ENCODE measurements at places on chromosomes 16 and 17.

DNA sequence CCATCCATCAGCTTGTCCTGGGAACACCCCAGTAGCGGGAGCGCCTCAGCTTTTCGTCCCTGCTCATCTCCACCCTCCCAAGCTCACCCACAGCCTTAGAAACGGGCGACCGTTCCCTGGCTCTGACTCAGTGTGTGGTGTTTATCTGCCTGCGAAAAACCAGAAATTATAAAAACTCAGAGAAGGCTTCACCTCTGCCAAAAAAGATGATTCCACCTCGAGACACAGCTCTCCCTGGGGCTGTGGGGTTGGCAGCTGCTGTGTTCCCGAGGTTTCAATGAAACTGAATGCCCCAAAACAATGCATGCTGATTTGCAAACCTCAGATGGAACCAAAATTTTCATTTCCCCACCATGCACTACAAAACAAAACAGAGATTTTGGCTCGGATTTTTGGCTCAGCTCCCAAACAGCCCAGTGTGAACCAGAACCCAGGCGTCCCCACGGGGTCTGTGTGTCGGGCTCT lies 62.4 kb upstream of the MED9 start:
- DNase-seq, result no peak

DNA sequence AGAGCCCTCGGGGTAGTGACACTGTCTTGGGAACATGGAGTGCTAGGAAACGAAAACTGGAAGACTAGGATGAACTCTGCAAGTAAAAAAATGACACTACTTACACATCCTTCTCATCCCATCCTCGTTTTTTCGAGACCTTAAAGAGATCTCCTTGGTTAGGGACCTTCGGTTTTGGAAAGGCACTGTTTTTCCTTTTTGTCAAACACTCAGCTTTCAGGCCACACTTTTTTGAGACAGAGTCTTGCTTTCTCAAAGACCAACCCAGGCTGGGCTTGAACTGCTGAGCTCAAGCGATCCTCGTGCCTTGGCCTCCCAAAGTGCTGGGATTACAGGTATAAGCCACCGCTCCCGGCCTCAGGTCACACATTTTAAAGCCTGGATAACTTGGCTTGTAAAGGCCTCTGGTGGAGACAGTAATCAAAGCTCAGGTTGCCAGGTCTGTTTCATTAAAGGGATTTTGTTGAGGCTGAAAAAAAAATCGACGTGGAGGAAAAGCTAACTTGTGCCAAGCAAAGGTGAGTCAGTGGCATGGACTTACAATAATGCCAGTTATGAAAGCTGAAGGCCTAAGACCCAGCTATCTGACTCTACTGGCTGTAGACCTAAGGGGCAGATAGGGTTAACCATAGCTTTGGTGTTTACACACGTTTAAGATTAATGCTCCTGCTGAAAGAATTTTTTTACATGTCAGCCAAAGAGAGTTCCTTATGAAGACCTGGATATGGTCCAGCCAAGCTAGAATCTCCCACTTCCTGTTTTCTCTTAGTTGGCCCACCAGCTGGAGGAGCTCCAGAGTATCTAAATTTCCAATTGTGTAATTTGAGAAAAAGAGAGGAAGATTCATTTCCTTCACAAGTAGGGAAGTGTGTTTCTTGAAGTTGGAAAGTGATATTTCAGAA lies 823 bp downstream of the NBR1 start:
- no peak for DNase-seq

DNA sequence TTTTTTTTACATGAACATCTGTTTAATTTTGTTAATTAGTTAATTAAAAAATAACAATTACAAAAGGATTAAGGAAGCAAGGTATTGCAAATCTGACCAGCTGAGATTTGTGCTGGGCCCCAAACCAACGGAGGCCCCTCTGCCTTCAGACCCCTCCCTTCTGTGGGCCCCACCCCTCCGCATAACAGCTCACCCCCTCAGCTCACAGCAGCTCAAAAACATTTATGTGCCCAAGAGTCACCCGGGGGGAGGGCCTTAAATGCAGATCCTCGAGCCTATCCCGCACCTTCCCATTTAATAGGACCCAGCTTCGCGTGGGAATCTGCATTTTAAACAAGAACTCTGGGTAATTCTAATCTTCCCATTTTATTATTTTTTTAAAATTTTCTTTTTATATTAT lies 75.0 kb downstream of the MGAT5B start:
- no peak for DNase-seq

- DNase-seq, result no peak
Observed at GRCh38 chr16:60137891-60138290, 1403.8 kb upstream of the GOT2 start.

- no peak for DNase-seq
Observed at GRCh38 chr17:40023590-40024292, 8.5 kb downstream of the CSF3 start.

GRCh38 chr17:83084214-83084613 lies 4.8 kb downstream of the METRNL start:
- DNase-seq, result no peak

DNA sequence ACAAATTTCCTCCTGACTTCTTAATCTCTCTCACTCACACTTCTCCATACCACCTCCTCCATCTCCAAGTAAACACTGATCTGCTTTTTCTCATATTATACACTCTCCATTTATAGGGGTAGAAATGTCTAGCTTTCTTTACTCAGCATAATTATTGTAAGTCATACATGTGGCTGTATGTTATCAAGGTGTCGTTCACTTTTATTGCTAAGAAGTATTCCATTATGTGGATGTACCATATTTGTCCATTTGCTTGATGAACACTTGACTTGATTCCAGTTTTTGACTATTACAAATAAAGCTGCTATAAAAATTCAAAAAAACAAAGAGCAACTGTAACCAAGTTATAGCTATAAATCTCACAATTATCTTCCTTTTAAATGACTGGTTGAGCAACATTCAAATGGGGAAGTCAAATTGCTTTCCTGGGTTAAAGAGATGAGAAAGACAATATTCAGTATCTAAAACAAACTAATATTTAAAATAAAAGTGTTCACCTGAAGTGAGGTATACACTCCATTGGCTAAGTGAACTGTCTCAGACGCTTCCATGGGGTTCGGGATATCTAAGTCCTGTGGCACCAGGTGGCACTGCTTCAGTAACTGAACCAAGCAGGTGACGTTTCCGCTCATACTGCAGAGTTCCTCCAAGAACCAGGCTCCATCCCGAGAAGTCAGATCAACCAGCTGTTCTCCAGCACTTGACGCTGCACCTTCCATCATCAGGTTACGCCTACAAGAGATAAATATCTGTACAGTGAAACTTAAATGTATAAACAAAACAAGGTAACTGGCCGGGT lies 32.6 kb upstream of the ARL6IP1 start:
- no peak for DNase-seq

- no peak for DNase-seq
Observed at GRCh38 chr17:44473367-44473766, 29.8 kb downstream of the GPATCH8 start.

GRCh38 chr16:67636713-67637112 lies 8.2 kb upstream of the CARMIL2 start:
- DNase-seq, result no peak

GRCh38 chr16:76297941-76298340 lies 20.7 kb downstream of the CNTNAP4 start:
- DNase-seq, result no peak

- no peak for DNase-seq
Observed at GRCh38 chr16:4381935-4382794, 10.5 kb downstream of the VASN start.

DNA sequence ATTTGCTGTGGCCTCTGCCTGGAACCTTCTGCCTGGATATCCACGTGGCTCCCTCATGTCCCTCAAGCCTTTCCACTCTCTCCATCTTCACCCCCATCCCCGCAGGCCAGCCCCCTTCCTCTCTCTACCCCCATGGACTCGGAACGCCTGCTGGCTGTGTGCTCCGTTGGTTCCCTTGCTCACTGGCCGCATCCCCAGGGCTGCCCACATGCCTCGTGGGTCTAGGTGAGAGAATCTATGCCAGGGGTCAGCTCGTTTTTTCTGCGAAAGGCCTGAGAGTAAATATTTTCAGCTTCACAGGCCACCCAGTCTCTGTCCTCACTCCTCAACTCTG lies 12.0 kb downstream of the SLC5A10 start:
- no peak for DNase-seq

DNA sequence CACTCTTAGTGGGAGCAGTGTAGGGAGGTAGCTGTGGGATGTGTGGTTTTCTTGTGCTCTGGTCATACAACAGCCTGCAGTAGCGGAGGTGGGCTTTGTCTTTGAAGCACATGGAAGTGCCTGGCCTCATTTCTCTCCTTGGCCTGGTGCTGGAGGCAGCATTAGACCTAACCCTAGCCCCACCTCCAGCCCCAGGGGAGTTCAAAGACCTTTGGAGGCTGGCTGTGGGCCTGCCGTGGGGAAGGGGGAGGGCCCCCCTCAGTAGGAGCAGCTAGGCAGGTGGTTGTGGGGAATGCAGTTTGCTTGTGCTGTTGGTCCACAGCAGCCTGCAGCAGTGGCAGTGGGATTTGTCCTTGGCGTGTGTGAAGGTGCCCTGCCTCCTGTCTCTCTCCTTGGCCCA lies 91.7 kb downstream of the BCAS3 start:
- DNase-seq, result no peak

DNA sequence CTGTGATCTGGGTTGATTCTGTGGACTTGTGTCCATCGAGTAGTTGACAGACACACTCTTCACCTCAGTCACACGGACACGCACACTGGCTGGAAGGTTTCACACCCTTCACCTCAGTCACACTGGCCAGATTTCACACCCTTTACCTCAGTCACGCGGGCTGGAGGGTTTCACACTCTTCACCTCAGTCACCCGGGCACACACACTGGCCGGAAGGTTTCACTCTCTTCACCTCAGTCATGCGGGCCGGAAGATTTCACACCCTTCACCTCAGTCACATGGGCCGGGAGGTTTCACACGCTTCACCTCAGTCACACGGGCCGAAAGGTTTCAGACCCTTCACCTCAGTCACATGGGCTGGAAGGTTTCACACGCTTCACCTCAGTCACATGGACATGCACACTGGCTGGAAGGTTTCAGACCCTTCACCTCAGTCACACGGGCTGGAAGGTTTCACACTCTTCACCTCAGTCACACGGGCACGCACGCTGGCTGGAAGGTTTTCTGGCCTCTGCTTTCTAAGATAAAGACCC lies 96.2 kb downstream of the PGS1 start:
- no peak for DNase-seq

DNA sequence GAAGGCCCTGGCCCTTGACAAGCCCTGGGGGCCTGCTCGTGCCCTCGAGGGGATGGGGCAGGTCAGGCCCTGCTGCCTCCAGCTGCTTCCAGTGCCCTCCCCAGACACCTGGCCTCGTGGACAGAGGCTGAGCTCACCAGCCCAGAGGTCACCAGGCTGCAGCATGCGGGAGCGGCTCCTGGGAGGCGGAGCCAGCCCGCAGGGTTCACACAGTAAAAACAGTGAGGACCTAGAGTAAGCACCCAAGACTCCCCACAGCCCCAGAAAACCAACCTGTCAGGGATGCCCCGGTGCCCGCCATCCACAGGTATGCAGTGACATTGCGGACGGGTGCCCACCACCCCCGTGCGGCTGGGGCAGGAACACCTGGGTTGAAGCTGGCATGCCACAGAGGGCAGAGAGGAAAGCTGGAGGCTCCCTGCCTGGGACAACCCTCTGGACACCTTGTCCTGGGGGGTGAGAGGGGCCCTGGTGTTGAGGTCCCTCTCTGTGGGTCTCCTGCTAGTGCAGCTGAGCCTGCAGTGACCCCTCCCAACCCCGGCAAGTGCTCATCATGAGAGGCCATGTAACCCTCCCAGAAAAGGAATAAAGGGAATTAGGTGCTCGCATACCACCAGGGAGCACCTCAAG lies 62.1 kb downstream of the LMF1 start:
- DNase-seq, result no peak

DNA sequence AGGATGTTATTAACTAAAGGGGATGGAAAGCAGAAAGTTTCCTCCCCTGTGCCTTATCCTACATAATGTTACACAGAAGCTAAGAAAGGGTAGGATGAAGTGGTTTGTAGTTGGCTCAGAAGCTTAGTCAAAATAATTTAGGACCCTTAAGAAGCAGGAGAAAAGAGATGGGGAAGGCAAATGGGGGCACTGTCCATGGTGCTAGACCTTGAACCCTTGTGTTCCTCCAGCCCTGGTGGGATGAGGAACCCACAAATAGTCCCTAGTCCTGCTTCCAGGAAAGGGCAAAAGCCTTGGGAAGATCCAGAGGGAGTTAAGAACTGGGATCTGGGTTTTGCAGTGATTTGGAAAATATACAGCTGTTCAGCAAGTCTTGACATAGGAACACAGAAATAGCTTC lies 54.5 kb downstream of the SLC5A11 start:
- no peak for DNase-seq

- no peak for DNase-seq
Observed at GRCh38 chr16:70661534-70661917, 15.2 kb downstream of the IL34 start.

DNA sequence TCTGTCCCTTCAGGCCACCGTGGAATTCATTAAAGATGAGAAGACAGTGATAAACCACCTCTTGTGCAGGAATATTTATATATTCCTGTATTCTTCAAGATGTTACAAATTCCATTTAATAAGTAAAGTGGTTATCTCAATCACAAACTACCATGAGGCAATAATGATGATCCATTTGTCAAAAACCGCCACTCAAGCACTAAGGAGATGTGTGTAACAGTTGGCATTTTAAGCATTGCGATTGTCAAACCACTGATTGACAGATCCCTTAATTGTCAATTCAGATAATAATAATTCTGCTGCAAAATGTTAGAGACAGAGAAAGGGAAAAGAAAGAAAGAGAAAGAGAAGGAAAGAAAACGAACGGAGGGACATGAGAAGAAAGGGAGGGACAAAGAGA lies 476.1 kb upstream of the RBFOX1 start:
- no peak for DNase-seq

- no peak for DNase-seq
Observed at GRCh38 chr17:11535231-11535630, 63.0 kb upstream of the DNAH9 start.

- DNase-seq, result no peak
Observed at GRCh38 chr16:52469775-52470174, 77.2 kb downstream of the TOX3 start.

GRCh38 chr16:85246473-85246872 lies 134.2 kb upstream of the CIBAR2 start:
- no peak for DNase-seq

DNA sequence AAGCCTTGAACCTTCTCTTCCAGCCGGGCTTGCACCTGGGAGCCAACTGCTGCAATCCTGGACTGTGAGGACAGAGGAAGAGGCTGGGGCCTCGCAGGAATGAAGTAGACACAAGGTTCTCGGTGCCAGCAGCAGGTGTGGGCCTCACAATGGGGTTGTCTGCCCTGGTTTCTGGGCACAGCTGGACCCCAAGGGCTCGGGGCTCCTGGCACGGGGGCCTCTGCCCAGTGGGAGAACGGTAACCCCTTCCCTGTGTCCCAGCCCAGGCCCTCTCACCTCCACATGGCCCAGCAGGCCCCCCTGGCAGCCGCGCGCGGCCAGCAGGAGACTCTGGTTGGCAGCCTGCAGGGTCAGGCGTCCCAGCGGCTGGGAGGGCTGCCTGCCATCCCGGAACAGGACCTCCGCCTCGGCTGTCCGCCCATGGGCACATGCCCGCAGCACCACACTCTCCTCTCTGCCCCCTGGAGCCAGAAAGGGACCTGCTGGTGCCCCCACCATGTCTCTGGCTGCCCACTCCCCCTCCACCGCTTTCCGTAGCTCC lies 46.9 kb downstream of the RMI2 start:
- DNase-seq, result no peak

GRCh38 chr16:2280461-2280860 lies 12.5 kb upstream of the RNPS1 start:
- no peak for DNase-seq

All from frontal cortex (tissue), 4 donors.